ENCODE measurements at places on chromosomes 11 and 22.

- no peak for DNase-seq
Observed at GRCh38 chr22:25137577-25138525, 61.8 kb upstream of the CRYBB3 start.

DNA sequence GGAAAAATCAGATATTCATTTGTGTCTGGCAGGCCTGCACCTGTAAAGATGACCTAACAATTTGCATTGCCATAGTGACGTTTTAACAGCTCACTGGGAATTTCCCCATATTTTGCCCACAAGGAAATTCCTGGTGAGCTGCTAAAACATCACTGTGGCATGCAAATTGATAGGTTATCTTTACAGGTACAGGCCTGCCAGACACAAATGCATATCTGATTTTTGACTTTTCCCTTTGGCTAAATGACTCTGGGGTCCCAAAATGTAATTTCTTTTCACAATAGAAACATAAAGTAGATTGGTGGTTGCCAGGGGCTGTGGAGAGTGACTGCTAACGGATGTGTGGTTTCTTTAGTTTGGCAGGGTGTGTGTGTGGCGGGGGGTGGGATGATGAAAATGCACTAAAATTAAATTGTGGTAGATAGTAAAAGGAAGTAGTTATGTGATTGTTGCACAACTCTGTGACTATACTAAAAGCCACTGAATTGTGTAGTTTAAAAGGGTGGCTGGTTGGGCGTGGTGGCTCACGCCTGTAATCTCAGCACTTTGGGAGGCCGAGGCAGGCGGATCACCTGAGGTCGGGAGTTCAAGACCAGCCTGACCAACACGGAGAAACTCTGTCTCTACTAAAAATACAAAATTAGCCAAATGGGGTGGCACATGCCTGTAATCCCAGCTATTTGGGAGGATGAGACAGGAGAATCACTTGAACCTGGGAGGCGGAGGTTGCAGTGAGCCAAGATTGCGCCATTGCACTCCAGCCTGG lies 18.5 kb upstream of the FEZ1 start:
- DNase-seq = peak; percentile 10

DNA sequence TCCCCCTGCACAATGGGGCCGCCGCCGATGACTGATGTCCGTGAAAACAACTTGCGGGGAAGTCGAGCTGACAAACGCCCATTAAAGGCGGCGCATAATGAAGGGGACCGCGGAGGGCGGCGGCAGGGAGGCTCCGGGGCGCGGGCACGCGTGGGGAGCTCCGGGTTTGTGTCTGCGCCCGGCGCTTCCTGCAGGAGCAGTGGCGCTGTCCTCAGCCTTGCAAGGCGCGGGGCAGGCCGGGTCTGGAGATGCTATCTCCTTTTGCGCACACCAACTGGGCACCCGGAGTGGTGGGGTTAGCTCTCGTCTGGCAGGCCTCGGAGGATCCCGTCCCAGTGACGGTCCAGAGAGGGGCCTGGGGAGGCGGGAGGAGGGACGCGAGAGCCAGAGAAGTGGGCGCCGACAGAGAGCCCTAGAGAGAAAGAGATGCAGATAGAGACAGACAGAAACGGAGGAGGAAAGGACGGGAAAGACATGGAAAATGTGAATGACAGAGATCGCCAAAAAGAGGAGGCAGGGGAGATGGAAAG lies 390 bp upstream of the FGF3 start:
- DNase-seq = no peak

DNA sequence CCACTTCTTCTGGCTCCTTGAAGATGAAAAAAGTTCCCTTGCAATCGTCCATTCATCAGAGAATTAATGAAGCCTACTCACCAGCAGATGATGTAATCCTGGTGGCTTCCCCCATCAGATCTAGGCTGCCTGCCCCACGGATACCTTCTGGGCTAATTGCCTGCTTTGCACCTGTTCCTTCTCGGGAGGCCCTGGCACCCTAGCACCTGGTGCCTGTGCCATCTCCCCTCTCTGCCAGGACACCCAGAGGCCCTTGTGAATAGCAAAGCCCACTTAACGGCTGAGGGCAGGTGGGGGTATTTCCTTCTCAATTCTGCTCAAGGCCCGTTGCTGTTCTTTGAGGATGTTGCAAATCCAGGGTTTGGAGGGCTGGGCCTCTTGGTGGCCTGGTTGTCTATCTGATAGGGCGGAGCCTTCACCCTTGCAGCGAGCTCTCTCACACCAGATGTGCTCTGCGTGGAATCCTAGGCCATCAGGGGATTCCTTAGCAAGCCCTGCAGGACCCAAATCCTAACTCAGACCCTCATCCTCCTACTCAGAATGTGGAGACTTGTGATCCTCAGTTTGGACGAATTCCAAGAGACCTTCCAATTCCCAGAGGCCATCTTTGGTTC lies at the start of gene LMO2:
LMO2 (minus strand) TSS at position 363 of the 614 bp plus-strand sequence. CDS start 22,360 bp downstream, outside the sequence.
- no peak for DNase-seq

DNA sequence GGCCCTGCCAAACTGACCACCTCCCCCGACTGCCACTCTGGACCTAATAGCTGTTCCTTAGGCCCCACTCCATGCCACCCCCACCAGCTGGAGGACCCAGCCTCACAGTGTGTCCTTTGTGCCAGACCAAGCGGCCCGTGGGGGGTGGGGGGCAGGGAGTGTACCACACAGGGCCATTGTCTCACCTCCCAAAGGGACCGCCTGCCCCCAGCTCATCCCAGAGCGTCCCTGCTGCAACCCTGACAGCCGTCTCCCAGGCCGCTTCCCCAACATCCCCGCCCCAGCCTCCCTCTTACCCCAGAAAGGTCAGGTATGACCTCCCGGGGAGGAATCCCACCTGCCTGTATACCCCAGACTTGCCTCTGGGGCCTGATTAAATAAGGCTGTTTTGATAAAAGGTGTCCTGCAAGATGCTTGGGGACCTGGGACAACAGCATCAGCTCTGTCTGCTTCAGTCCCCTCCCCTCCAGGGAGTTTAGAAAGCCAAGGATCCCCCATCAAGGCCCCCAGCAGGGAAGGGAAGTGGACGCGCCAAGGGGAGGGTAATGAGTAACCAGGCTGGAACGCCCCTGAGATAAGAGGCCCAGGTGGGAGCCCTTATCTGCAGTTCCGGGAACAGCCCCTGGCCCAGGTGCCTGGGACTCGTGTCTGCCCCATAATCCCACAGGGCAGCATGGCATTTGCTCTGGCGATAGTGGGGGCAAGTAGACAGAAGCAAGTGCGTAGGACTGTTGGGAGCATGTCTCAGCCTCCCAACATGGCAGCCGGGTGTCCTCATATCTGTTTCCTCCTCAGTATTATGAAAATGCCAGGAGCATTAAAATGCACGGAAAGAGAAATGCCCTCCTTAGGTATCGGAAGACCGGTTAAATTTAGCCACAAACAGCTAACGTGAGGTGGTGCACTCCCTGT lies 9.0 kb downstream of the CDC42EP1 start:
- DNase-seq = no peak

DNA sequence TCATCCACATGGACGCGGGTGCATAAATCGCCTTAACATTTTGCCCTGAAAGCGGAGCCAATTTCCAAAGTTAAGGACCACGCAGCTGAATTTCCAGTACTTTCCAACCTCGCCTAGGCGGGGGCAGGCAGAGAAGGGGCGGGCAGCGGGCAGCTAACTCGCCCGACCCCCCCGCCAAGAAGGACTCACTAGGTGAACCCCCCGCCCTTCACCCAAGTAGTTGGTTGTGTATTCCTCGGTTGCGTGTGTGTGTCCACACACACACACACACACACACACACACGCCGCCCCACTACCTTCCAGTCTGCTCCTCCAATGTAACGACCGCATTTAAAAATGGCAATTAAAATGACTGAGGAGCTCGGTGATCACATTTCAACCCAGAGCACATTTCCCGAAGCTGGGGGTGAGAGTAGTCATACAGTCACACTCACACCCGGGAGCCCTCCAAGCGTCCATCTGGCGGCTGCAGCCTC lies 1.4 kb downstream of the TENM4 start:
- DNase-seq = no peak

DNA sequence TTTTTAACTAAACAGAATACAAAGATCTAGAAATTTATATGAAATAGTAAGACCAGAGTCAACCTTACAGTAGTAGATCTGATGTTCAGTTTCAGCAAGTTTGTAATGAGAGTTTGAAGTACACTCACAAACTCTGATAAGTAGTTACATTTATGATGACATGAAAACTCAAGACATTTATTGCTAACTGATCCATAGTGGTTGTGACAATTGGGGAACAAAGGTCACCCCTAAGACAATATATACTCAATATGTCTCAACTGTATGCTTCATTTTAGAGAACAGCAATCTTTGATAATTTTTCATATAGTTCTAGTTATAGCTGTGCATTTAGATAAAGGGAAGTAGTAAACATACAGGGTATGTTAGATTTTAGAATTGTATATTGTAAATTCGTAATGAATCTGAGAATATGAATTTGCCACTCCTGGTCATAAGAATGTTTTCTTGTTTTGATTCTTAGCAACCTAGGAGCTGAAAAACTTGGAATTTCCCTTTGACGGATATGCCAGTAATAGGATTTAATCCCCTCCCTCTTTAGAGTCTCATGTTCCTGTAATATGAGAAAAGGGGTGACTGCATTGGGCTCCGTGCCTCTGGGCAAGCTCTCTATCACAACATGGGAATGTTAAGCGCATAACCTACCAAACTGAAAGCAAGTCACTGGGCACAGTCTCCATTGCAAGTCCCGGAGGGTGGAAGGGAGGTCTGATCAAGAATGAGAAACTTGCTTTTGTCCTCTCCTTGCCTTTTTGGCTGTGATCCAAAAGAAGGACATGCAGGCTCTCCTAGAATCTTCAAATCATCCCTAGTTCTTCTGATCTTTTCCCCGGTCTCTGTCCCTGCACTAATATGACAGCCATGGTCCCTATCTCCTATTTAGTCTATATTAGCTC lies 11.4 kb downstream of the OR10D3 start:
- DNase-seq = no peak

DNA sequence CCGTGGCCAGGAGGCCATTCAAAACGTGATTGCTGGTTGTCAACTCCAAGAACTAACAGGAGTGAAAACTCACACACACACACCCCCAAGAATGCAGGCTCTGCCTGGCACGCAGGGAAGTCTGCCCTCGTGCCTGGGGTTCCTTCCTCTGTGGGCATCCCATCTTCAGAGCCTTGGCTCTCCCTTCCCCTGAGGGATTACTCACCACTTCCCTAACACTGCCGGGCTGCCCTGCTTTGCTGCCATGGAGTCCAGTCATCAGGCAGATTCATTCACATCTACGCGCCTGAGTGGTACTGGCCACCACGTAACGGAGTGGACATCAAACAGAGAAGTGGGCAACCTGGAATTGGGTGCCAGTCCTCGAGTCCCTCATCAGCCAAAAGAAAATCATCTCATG lies 120.7 kb upstream of the TMEM45B start:
- DNase-seq = no peak

DNA sequence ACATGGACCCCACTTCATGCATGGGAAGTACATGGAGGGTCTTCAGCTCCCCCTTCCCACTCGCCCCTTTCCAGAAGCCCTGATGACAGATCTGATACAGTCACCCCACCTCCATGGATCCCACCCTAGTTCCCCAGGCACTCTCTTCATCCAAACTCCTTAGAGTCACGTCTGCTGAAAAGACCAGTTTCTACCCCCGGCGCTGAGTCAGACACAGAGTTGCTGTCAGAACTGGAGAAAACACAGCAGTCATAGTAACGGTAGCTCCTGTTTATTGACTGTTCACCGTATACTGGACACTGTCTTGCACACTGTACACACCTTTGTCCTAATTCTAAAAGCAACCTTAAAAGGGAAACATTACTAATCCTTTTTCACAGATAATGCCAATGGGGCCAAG lies 29.1 kb downstream of the DRD2 start:
- no peak for DNase-seq

GRCh38 chr22:32255726-32256125 lies 579 bp upstream of the SLC5A4 start:
- no peak for DNase-seq

DNA sequence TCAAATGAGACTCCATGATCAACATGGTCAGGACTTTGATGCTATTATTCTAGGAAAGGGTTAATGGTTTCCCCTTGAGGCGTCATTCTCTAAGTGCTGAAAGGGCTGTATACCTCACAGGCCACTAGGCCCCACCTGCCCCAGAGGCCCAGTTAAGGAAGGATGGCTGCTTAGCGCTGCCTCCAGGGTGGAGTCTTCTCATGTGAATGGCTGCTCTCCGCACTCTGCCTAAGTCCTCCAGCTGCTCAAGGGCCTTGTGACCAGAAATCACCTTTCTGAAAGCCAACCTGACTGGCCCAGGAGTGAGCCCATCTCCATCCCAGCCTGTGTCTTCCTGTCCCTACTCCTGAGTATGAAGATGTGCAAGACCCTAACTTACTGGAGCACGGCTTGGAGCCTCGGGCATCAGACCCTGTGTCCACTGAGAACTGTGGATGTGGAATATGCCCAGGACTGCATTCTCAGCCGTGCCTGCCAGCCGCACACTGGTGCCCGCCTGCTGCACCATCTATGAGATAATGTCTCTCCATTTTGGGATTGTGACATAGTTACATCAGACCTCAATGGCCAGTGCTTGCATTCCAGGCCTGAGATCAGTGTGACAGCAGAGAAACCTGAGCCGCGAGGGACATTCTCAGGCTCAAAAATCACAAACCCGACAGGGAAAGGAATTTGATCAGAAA lies 51.0 kb downstream of the SNX19 start:
- no peak for DNase-seq

Measured in stimulated activated CD8-positive, alpha-beta memory T cell treated with anti-CD3 and anti-CD28 coated beads, Interleukin-15, amount 100 ng/mL, for 1 hour (primary cell).